ENCODE measurements at places on chromosomes 16 and 17. TPM values are rescaled to one million over a fixed set of nuclear protein-coding genes. Genes with fewer than 3 reads are reported as not detected.

DNA sequence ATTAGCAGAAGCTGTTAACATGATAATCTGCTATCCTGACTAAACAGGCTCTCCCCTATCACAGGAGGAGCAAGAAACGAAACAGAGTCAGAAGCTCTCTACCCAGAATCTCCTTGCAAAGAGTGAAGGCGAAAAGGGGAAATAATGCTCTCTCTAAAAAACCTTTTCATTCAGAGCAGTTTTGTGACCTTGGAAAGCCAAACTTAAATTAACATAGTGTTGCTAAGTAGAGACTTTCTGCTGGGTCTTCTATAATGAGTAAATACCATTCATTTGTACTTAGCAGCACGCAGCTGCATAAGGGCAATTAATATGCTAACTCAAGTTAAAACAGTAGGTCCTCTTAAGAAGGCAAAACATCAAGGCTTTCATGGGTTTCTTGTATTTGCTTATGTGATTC lies 101.7 kb upstream of the GPR139 start:
- DNase-seq = no peak

DNA sequence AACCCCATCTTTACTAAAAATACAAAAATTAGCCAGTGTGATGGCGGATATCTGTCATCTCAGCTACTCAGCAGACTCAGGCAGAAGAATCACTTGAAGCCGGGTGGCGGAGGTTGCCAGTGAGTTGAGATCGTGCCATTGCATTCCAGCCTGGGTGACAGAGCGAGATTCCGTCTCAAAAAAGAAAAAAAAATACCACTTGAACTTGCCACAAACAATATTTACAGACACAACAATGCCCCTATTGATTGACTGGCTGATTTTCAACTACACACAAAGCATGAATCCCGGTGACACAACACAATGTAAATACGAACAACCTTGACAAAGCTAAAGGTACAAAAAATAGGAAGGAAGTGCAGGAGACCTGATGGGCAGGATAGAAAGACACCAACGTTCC lies 49.3 kb downstream of the NXN start:
- no peak for DNase-seq

GRCh38 chr16:67431775-67432505 lies 1.0 kb downstream of the HSD11B2 start:
- DNase-seq = no peak

DNA sequence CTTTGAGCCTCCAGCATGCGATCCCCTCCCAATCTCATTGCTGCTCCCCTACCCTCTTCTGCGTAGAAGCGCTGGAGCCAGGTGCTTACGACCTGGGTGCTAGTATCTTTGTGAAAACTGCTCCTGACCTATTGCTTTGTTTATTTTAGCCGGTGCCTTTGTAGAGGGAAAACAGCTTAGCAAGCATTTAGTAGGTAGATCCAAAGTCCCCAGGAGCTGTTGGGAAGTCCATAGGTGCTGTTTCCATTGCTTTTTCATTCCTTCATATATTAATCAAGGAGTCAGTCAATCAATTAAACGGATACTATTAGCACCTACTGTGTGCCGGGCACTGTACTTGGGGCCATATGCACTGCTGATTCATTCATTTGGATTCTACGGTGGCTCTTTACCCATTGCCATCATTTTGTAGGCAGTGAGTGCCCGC lies 497.6 kb downstream of the WWOX start:
- DNase-seq = no peak

- no peak for DNase-seq
Measured at GRCh38 chr16:2963074-2963722, 877 bp upstream of the KREMEN2 start.

- no peak for DNase-seq
Measured at GRCh38 chr16:51119973-51120729, 30.9 kb downstream of the SALL1 start.

DNA sequence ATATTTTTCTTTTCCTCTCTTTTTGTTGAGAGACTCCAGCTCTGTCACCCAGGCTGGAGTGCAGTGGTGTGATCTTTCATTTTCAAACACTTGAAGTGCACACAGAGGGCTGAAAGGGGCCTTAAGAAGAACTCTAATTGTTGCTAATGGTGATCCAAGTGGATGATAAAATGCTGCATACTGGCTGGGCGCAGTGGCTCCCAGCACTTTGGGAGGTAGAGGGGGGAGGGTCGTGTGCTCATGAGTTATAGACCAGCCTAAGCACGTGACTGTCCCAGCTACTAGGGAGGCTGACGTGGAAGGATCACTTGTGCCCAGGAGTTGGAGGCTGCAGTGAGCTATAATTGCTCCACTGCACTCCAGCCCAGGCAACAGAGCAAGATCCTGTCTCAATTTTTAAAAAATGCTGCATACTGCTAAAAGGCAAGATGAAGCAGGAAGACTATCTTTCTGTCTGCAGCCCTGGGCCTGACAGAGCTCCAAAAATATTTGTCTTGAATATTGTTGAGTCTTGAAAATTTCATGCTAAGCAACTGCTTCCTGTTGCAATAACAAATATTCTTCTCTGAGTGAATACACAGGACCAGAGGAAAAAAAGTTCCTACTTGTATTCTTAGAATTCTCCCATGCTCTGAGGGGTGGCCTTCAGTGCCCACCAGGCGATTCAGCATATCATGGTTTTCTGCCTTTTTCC lies 63.7 kb upstream of the AKTIP start:
- no peak for DNase-seq

DNA sequence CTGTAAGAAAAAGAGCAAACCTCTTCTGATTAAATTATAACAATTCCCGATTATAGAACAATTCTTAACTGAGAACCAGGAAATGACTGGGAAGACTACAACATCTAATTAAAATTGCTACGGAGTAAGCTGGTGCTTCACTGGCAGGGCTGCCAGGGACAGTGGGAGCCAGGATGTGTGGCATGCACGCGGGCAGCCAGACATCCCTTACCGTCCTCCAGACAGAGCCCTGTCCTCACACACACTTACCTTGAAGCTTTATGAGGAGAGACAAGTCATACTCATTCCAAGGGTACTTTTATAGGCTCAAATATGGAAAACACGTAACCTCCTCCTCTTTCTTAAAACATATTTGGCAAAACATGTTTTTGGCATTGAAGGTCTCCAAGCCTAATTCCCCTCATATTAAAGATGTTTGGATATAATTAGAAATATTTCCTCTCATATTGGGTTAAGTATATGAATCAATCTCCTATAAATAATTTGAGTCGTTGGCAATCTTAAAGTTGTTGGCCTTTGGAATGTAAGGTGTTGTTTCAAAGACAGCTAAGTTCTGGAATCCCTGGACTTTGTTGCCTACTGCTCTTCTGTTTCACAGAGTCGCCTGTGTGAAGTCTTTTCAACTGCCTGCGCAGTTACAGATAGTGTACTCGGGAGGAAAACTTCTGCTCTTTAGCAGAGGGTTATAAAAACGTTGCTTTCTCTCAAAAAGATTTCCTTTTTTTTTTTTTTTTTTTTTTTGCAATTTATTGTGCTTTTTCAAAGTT lies at the start of gene MYH1:
Gene MYH1 (minus strand): TSS at position 272 of the 767 bp plus-strand sequence. CDS start 1,900 bp downstream, outside the sequence.
- DNase-seq = no peak

- DNase-seq = no peak
Measured at GRCh38 chr17:73924909-73925186, 278.6 kb upstream of the RPL38 start.

GRCh38 chr16:46428108-46429061 lies 192.8 kb downstream of the SHCBP1 start:
- DNase-seq = peak; percentile 8

- peak; percentile 49 for DNase-seq
Measured at GRCh38 chr17:59786536-59787319, 79.3 kb downstream of the VMP1 start.

GRCh38 chr17:67017910-67018309 lies 26.4 kb upstream of the CACNG1 start:
- no peak for DNase-seq

- no peak for DNase-seq
Measured at GRCh38 chr17:43477832-43478634, 5.7 kb upstream of the DHX8 start.

- no peak for DNase-seq
Measured at GRCh38 chr16:10206215-10206614, 24.0 kb upstream of the GRIN2A start.

GRCh38 chr16:49816875-49817274 lies 39.0 kb downstream of the ZNF423 start:
- no peak for DNase-seq

DNA sequence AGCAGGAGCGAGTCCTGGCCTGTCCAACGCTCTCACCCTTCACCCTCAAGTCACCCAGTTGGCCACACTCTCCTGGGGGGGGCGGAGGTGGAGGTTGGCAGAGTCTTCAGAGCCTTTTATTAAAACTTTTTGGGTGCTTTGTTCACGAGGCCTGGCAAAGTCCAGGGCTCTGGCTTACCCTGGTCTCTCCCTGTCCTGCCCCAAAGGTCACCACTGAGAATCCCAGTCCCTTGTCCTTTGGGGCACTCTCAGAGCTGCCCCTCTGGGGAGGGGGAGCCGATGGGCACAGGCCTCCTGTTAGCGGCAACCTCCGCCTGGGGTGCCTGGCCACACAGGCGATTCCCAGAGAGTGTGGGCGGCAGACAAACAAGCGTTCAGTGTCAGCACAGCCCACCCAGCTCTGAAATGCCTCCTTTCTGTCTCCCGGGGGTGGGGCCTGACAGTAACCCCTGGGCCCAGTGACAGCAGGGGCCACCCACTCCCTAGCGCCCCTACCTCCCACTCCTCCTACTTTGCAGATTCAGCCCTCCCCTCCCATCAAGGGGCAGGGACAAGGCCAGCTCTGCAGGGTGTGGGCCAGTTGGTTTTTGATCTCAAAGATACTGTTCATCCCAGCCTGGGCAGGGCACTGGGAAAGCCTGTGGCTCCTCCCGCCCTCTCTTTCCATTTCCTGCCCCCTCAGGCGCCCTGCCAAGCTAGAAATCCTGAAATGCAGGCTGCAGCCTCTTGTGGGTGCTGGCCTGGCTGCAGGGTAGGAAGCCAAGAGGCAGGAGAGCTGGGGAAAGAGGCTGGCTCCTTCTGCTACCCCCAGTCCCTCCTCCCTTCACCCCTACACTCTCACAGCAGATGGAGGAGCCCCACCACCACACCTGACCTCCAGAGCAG lies 36.6 kb upstream of the EMP2 start:
- peak; percentile 84 for DNase-seq

GRCh38 chr16:56673921-56674320 lies 4.3 kb downstream of the MT1H start:
- DNase-seq = no peak

The SOX15 gene
- total RNA-seq = 4.7 TPM

The MYO15A gene
- total RNA-seq = 0.71 TPM

The KCNJ12 gene
- 12.0 TPM for total RNA-seq

The NGFR gene
- total RNA-seq = 31.1 TPM

Measured in left cardiac atrium (tissue), 4 donors.